ENCODE measurements at places on chromosomes 16 and 17. TPM values are rescaled to one million over a fixed set of nuclear protein-coding genes. Genes with fewer than 3 reads are reported as not detected.

ST6GALNAC1 gene
- total RNA-seq: not detected

C1QTNF1 gene
- total RNA-seq: 0.22 TPM

DNA sequence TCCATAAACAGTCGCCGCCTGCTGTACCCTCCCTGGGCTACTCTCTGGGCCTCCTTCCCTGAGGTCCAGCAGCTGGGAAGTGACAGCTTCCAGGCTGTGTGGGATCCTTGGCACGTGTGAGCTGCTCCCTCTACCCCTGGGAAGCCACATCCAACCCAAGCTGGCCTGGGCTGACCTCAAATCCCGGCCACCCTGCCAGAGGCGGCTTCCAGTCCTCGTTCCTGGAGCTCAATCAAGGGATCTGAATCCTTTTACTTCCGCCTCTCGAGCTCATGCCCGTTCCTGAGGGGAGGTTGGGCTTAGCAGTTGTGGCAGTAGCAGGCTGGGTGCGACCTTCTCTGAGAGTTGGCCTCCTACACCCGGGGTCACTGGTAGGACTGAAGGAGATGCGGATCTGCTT lies 82.5 kb downstream of the NETO2 start:
- DNase-seq: no peak

GRCh38 chr17:46199379-46199778 lies 6.2 kb upstream of the KANSL1 start:
- DNase-seq: no peak

DNA sequence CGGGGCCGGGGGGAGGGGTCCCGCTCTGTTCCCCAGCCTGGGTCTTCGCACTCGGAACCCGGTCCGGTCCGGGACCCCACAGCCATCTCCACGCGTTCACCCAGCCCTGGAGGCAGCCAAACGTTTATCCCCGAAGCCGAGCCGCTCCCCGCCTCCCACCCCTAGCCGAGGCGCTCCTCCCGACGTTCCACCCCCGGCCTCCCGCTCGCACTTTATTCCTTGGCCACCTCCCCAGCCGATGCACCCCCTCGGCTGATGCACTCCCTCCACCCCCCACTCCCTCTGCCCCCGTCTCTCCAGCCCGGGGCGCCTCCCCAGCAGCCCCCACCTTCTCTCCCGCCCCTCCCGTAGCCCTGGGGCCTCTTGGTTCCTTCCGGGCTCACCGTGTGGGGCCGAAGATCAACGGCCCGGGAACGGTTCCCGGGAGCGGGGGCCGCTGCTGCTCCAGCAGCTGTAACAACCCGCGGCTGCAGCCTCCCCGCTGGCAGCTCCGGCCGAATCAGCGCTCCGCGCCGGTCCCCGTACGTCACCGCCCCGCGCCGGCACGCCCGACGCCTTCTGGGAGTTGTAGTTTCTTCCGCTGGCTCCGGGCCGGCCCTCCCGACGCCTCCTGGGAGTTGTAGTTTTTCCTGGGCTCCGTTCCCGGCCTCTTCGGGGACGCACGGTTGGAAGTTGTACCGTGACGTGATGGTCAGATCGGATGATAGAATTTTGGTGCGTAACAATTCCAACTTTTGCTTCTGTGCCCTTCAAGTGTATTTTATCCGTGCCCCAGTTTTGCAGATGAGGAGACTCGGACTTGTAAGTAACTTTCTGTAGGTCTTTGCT lies at the start of the genes LRRC3C and ORMDL3:
Gene LRRC3C, plus strand, starts transcription at position 632 of the 828 bp plus-strand sequence. CDS start 13,792 bp downstream, outside the sequence.
Gene ORMDL3, minus strand, starts transcription at position 501 of the 828 bp plus-strand sequence. CDS start 3,398 bp downstream, outside the sequence.
- peak; percentile 88 for DNase-seq
